Calu3 (cell line): ENCODE measurements at places on chromosomes 13 and 19. TPM values are rescaled to one million over a fixed set of nuclear protein-coding genes. Genes with fewer than 3 reads are reported as not detected.

The IZUMO2 gene
- not detected in 2 replicates for total RNA-seq

The NDUFA7 gene
- 38.2 and 44.5 TPM in 2 replicates for total RNA-seq

The KIR3DL3 gene
- not detected in 2 replicates for total RNA-seq

The ENOX1 gene
- 1.2 and 1.5 TPM in 2 replicates for total RNA-seq

The STOML3 gene
- total RNA-seq = not detected in 2 replicates

The NXNL1 gene
- total RNA-seq = not detected in 2 replicates

GRCh38 chr13:113491418-113491883, 940 bp upstream of the DCUN1D2 start:
- no peak for DNase-seq

GRCh38 chr13:48214519-48215121, 18.4 kb upstream of the ITM2B start:
- DNase-seq = no peak

GRCh38 chr13:112457485-112457884, 81.3 kb downstream of the SPACA7 start:
- DNase-seq = no peak

- no peak for DNase-seq
Observed at GRCh38 chr13:106507560-106508274, 27.7 kb downstream of the EFNB2 start.

GRCh38 chr19:35514282-35514809, 897 bp upstream of the DMKN start:
- DNase-seq = no peak

DNA sequence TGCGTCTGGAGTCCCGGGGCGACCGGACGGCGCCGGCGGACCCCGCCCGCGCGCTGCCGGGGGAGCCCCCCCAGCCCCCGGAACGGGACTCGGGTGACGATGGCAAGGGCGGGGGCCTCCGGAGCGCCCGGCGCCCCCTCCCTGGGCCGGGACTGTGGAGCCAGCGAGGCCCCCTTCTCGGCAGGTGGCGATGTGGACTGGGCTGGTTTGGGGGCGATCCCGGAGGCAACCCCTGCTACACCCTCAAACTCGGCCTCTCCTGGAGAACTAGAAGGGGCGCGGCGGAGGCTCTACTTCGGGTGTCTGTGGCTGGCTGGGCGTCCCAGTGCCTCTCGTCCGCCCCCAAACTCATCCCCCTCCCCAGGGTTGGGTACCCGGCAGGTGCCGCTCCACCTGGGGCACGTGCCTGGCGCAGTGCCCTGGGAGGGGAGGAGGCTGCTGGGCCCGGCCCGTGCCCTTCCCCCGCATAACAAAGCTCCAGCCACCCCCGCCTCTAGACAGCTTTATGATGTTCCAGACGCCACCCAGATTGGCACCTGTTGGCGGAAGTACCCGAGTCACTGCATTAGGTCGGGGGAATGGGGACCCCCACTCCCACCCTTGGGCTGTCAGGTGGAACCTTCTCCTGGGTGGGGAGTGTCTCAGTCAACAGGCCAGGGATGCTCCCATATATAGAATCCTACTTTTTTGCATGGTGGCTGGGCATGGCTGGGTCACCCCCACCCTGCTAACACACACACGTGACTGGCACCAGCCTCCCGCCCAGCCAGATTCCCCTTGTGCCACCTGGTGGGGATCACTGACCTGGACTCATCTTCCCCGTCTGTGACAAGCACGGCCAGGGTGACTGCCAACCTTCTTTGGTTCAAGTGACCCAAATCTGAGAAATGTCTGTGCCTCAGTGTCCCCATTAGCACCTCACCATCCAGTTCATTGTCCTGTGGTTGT, 722 bp downstream of the PKN1 start:
- peak; percentile 60 for DNase-seq

GRCh38 chr13:50526661-50527071, 316.8 kb downstream of the DLEU7 start:
- DNase-seq = no peak
